CD14-positive monocyte (primary cell): ENCODE measurements at places on chromosomes 6 and 20.

DNA sequence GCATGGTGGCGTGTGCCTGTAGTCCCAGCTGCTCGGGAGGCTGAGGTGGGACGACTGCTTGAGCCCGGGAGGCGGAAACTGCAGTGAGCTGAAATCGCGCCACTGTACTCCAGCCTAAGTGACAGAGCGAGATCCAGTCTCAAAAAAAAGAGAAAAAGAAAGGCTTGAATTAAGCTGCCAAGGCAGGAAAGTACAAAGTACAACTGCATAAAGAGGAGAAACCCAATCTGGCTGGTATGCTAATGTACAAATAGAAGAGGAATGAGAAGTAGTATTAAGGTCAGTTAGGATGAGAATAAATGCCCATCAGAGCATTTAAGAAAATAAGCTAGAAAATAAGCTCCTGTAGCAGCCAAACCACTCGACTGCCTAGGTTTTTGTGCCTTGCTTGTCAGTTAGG is 23.1 kb upstream of the RPN2 start:
- DNase-seq = no peak

DNA sequence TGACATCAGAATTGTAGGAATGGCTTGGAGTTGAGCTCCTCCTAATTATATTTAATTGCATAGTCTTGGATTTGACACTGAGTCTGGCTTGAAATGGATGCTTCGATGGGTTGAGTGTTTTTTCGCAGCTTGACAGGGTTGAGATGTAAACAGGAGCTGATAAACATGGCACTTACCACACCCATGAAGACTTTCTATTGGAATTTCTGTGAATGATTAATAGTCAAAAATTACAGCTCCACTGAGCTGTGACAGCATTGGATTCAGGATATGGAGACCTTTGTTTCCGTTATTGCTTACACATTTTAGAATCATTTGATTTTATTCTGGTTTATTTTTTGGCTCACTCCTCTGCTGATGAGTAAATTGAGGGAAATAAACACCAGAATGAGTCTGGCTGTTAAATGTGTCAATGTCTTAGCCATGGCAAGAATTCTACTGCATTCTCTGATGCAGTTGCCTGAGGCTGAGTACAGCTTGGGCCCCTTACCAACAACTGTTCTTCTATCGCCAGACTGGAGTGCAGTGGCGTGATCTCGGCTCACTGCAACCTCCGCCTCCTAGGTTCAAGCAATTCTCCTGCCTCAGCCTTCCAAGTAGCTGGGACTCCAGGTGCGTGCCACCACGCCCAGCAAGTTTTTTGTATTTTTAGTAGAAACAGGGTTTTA is 128.1 kb upstream of the DOK5 start:
- DNase-seq = no peak

DNA sequence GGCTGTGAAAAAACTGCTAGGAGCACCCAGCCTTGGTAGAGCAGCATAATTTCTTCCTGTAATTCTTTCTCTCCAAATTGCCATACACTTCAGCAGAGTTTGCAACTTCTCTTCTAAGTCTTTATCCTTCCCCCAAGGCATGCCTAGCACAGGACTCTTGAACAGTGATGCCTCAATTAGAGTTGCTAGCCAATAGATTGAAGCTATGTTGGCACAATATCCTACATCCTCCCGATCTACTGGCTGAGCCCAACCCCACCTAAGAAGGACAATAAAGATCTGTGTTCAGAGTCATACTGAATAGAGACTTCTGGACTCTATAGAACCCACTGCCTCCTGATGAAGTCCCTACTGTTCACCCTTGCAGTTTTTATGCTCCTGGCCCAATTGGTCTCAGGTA is at the start of gene DEFB126:
TSS of gene DEFB126 (plus strand) at position 301 of the 400 bp plus-strand sequence. CDS start at position 340, 39 bp downstream.
- DNase-seq = no peak

GRCh38 chr6:53162606-53163005 is 14.0 kb upstream of the GCM1 start:
- peak; percentile 20 for DNase-seq

- DNase-seq = no peak
These were observed 651.6 kb downstream of the UTRN start for GRCh38 chr6:144936764-144937163.

- DNase-seq = no peak
These were observed 1.4 kb upstream of the RRBP1 start for GRCh38 chr20:17683218-17684076.

DNA sequence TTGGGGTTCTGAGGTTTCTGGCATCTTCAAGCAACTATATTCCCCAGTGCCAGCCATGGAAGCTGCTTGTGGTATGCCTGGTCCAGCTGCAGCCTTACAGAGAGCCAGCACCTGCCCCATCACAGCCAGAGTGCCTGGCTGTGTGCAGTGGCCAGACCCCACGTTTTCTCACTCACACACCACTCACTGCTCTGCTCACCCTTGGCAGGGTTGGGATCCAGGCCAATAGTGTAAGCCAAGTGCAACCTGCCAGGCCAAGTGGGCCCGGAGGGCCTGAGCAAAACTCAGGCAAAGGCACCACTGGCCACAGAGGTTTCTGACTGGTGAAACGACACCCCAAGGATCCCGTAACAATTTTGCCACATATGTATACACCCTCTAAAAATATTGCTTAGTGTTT is 67.9 kb upstream of the EYA4 start:
- no peak for DNase-seq

DNA sequence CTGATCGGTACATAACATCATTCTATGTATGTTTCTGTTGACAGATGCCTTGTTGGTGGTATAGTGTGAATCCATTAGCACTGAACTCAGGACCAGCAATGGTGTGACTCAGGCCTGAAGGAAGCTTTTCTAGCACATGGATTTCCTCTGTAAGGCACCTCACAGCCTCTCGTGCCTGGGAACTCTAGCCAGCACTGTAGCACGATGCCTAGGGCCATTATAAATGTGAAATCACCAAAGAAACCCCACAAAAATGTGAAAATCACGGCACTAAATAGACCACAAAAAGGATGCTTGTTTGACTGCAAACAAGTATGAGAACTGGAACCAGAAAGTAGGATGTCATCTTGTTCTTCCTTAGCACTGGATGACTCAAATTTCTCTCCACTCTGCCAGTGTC is 63.7 kb upstream of the NKX2-2 start:
- no peak for DNase-seq

GRCh38 chr6:83960664-83961063 is 72.9 kb upstream of the MRAP2 start:
- DNase-seq = no peak

- no peak for DNase-seq
These were observed 82.5 kb downstream of the PRL start for GRCh38 chr6:22214314-22214713.

DNA sequence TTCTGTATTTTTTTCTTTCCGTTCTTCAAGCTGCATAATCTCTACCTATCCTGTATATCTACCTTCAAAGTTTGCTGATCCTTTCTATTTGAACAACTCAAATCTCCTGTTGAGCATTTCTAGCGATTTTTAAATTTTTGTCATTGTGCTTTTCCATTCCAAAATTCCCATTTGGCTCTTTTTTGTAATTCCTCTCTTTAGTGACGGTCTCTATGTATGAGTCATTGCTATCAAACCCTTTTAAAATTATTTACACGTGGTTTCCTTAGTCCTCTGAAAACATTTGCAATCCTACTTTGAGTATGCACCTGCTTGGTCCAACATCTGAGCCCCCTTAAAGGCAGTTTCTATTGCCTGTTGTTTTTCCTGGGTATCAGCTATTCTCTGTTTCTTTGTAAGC is 100.5 kb upstream of the FOXC1 start:
- DNase-seq = no peak

DNA sequence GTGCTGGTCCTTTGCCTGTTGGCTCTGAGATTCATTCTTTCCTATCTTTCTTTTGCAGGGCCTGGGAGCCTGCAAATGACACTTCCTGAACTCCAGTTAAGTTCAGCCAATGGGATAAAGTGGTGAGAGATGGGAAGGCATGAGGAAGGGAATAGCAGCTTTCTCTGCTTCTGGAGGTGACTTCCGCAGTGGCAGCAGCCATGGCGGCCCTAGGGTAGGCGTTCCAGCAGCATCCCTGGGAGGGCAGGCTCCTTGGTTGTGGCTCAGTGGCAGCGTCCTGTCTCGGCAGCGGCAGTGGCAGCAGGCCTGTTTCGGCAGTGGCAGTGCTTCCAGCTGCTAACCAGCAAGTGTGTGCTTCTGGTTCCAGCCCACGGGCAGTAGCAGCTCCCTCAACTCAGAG is 7.3 kb upstream of the MDFI start:
- no peak for DNase-seq

DNA sequence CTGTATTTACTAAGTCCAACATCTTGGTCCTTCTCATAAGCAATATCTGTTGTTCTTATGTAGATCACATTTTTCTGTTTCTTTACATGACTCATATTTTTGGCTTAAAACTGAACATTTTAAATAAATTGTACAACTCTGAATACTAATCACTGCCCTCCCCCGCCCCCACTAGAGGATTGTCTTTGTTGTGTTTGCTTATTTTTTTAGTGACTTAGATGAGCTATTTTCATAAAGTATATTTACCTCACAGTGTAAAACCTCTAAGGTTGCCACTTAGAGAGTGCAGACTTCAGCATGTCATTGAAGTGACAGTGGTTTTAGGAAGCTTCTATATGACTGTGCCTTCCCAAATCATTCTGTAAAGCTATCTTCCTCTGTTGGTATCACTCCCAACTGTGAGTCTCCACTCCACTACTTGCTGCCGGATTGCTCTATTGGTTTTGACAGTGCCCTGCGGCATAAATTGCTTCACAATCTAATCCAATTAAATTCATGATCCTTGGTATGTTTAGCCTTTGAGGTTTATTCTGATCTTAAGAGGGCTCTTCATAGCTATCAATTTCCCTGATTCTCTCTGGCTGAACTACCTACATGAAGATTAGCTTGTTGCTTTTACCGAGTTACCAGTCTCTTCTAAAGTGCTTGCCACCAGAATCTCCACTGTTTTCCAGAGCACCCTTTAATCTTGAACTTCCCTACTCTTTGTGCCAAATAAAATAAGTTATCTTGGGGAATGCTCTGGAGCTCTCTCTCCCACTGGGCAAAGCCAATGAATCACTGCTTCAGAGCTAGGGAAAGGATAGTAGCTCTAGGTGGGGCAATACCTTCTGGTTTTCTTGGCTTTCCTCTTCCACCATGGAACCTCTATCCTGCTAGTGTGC is 33.0 kb downstream of the SPTLC3 start:
- DNase-seq = no peak

DNA sequence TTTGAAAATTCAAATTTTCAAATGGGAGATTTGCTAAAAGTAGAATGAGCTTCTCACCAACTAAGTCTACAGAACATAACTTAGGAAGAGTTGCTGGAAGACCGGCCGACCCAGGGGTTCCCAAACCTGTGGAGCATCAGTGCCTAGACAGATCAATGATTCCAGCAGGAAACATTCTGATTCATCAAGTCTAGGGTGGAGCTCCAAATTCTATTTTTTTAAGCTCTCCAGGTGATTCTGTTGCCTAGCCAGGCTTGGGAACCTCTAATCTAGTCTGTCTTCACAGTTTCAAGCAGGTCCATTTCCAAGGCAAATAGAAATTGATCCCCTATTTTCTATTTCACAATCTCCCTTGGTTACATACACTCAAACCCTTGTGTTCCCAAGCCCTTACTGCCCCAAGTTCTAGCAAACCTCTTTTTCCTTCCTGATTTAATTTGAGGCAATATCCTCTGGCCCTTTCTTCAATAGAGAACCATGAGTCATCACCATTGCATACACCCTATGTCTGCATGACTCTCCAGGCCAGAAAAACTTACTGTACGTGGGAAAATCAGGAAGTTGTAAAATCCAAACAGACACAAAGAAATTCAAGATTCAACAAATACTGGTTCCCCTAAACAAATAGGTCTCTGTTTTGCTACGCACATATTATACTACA is 8.9 kb downstream of the ATXN1 start:
- DNase-seq = peak; percentile 95

GRCh38 chr20:57867807-57868206 is 158.0 kb upstream of the PMEPA1 start:
- DNase-seq = no peak

- DNase-seq = no peak
These were observed 85.1 kb downstream of the GJA1 start for GRCh38 chr6:121520337-121521163.

DNA sequence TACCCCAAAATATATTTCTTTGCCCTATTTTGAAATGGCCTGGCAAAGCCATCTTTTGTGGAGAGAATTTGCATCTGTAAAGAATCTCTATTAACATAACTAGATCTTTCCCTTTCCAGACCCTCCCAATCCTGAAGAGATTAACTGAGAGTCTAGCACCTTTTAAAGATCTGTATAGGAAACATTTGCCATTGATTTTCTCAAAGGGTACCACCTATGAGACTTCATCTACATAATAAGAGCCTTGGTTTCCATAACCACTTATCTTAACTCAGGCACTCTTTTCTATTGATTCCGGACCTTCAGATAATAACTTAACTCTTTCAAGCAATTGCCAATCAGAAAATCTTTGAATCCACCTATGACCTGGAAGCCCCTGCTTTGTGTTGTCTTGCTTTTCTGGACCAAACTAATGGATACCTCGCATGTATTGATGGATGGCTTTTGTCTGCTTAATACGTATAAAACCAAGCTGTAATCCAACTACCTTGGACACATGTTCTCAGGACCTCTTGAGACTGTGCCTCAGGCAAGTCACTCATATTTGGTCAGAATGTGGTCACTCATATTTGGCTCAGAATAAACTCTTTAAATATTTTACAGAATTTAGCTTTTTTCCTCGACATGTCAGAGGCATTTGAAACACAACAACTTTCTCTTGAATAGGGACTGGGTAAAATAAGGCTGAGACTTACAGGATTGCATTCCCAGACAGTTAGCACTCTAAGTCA is 31.4 kb downstream of the SLC22A2 start:
- DNase-seq = no peak

DNA sequence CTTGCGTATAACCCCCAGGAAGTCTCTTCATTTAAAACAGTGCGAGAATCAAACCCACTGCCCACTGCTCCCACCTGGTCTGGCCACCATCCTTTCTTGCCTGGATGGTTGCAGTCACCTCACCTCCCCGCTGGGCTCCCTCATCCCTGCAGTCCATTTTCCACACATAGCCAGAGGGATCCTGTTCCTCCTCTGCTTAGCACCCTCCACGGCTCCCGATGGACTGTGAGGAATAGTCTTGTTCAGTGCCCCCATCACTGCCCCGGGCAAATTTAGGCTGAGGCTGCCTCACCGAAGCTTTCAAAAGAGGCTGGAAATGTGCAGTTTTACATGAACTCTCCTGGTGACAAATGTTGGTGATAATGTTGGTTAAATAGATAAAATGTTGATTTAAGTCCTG is 17.7 kb downstream of the KCNG1 start:
- no peak for DNase-seq

DNA sequence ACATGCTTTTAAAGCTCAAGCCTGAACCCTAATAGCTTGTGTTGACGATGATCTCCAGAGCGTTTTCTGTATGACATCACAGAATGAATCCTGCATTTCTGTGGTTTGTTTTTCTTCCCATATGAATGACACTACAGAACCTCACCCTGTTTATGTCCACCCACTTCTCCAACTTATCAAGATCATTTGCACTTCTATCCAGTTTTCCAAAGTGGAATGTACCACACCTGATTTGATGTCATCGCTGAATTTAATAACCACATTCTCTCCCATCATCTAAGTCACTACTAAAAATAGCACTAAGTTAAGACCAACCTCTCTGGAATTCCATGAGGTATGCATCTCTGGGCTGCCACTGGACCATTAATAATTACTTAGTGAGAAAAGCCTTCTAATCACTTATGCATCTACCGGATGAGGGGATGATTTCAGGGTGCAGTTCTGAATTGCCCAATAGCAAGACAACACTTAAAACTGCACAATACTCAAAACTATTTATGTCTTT is 33.3 kb upstream of the CITED2 start:
- no peak for DNase-seq
